NCI-H187 treated with DMSO at 0.1 percent for 48 hours (cell line): ENCODE measurements at places on chromosomes 3 and 15.

GRCh38 chr15:85477730-85478129 is 97.3 kb downstream of the AKAP13 start:
- DNase-seq: no peak

- DNase-seq: no peak
These were observed 20.6 kb upstream of the TRAK1 start for GRCh38 chr3:42070524-42070923.

DNA sequence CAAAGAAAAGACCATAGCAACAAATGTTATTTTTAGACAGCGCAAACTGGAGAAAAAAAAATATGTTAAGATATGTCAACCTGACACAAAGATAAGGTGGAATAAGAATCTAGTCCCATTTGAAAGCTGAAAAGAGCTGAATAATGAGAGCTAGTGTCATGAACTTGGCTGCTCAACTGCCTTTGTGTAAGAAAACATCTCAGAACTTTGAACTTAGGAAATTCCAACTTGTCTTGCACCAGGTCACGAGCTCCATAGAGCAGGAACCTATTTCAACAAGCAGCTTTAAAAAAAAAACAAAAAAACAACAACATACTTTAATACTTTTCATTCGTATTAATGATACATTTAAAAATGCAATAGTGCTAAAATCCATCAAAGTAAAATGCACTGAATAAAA is 79.5 kb downstream of the ZNF280D start:
- no peak for DNase-seq

- no peak for DNase-seq
These were observed 614 bp upstream of the MINDY2 start for GRCh38 chr15:58770519-58770856.

- no peak for DNase-seq
These were observed 162.2 kb downstream of the VGLL3 start for GRCh38 chr3:86828751-86829150.

DNA sequence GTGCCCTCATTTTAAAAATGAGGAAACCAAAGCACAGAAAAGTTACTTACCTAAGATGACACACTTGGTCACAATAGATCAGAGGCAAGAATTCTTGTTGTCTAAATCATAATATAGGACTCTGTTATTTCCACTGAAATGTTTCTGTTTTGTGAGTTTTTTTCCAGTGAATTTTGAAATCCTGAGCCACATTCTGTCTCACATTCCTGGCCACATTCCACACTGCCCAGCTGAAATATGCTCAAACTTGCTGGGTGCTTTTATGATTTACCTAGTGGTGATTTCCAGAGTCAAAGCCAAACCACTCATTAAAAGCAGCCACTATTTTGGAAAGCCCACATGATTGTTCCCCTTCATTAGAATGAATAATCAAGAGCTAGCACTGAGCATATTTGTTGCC is 82.3 kb upstream of the NPHP3 start:
- DNase-seq: no peak

- DNase-seq: no peak
These were observed 279.0 kb downstream of the RBMS3 start for GRCh38 chr3:29559741-29560465.

- no peak for DNase-seq
These were observed 9.9 kb downstream of the AP3B2 start for GRCh38 chr15:82699726-82700125.

- DNase-seq: no peak
These were observed 59.5 kb upstream of the TNFSF10 start for GRCh38 chr3:172582712-172583111.

DNA sequence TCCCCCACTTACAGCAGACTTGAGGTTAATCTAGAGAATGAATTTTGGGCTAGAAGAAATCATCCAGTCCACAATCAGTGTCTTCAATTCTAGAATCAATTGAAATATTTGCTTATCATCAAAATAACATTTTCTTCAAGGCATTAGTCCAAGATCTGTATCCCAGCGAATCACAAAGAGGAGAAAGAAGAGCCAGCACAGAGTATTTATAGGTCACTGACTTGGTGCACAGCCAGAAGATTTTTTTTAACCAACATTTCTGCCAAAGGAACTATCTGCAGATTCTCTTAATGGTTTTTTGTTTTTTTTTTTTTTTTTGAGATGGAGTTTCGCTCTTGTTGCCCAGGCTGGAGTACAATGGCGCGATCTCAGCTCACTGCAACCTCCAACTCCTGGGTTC is 178.2 kb downstream of the TNIK start:
- DNase-seq: no peak

DNA sequence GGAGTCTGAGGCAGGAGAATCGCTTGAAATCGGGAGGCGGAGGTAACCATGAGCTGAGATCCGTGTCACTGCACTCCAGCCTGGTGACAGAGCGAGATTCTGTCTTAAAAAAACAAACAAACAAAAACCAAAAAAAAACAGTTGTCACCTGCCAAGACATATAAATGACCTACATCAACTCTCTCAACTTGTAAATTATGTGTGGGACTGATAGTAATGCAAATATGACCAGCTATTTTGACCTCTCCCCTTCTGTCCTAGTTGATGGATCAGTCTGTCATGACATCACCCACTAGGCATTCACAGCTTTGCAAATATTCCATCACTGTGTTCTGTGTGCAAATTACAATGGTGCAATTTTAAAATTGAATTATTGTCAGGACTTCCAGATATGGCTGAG is 175.4 kb downstream of the EBLN2 start:
- no peak for DNase-seq
